ENCODE measurements at places on chromosomes 7 and 10. TPM values are rescaled to one million over a fixed set of nuclear protein-coding genes. Genes with fewer than 3 reads are reported as not detected.

The C10orf71 gene
- total RNA-seq = 163 TPM

The AKR1C2 gene
- 8.5 TPM for total RNA-seq

The MNX1 gene
- not detected for total RNA-seq

The STYXL1 gene
- 16.1 TPM for total RNA-seq

The GRM3 gene
- 0.22 TPM for total RNA-seq

The RNF133 gene
- 0.43 TPM for total RNA-seq

The PON3 gene
- 0.54 TPM for total RNA-seq

The CPED1 gene
- total RNA-seq = 48.7 TPM

The ADAM12 gene
- 1.3 TPM for total RNA-seq

The GPC2 gene
- total RNA-seq = 0.92 TPM

The DUS4L gene
- 7.9 TPM for total RNA-seq

The ACSL5 gene
- 5.1 TPM for total RNA-seq

The INSYN2A gene
- total RNA-seq = 0.19 TPM

The HMX3 gene
- not detected for total RNA-seq

The PLAU gene
- 15.3 TPM for total RNA-seq

The ZNF467 gene
- total RNA-seq = 7.0 TPM

The PHYHIPL gene
- 0.19 TPM for total RNA-seq

The FBXL13 gene
- total RNA-seq = 0.32 TPM

The HUS1 gene
- 24.1 TPM for total RNA-seq

The SEC24C gene
- 55.1 TPM for total RNA-seq

The DNAJC12 gene
- 4.0 TPM for total RNA-seq

The TRIM50 gene
- total RNA-seq = not detected

The NOS3 gene
- total RNA-seq = 26.5 TPM

The INMT gene
- 17.3 TPM for total RNA-seq

The TEX47 gene
- 0.24 TPM for total RNA-seq

The MYPN gene
- total RNA-seq = 196 TPM

The ABCB4 gene
- 9.8 TPM for total RNA-seq

The CDC14C gene
- total RNA-seq = not detected

The TMEM225B gene
- not detected for total RNA-seq

The ADAMTS14 gene
- 0.81 TPM for total RNA-seq

The EEPD1 gene
- total RNA-seq = 6.6 TPM

The TUBAL3 gene
- 0.40 TPM for total RNA-seq

The TDRD1 gene
- 1.2 TPM for total RNA-seq

The THSD7A gene
- 3.4 TPM for total RNA-seq

The SLC26A3 gene
- total RNA-seq = not detected

The PON1 gene
- total RNA-seq = not detected

The AKR1D1 gene
- not detected for total RNA-seq

The NKX2-3 gene
- total RNA-seq = not detected

The FBXO24 gene
- total RNA-seq = 0.40 TPM

The PGAM2 gene
- 322 TPM for total RNA-seq

The KLF6 gene
- 83.1 TPM for total RNA-seq

Data from cardiac septum (tissue), 1 donor.